Left ventricle myocardium superior (tissue), 1 donor: ENCODE measurements at places on chromosomes 2 and 18. TPM values are rescaled to one million over a fixed set of nuclear protein-coding genes. Genes with fewer than 3 reads are reported as not detected.

NYAP2 gene
- total RNA-seq = not detected

LINC00305 gene
- total RNA-seq = not detected

LDAH gene
- 5.4 TPM for total RNA-seq

TTR gene
- not detected for total RNA-seq

PKP4 gene
- total RNA-seq = 70.4 TPM

CHRND gene
- total RNA-seq = not detected

DNA sequence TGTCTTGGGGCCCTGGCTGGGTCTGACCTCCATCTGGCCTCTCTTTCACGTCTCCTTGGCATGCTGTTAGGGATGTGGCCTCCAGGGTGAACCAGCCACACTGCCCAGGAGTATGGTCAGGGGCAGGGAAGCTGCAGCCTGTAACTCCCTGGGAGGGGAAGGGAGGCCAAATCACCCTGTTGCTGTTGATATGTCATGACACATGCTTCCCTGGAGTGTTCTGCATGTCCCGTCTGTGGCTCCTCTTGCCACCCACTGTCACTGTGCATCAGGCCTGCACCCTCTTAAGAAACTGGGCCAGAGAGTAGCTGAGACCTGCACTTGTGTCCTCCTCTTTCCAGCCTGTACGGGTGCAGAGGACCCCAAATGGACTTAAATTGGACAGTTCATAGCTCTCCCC, 221.3 kb downstream of the FHOD3 start:
- peak; percentile 39 for DNase-seq

GRCh38 chr2:209383212-209383611, 40.6 kb upstream of the MAP2 start:
- DNase-seq = no peak

DNA sequence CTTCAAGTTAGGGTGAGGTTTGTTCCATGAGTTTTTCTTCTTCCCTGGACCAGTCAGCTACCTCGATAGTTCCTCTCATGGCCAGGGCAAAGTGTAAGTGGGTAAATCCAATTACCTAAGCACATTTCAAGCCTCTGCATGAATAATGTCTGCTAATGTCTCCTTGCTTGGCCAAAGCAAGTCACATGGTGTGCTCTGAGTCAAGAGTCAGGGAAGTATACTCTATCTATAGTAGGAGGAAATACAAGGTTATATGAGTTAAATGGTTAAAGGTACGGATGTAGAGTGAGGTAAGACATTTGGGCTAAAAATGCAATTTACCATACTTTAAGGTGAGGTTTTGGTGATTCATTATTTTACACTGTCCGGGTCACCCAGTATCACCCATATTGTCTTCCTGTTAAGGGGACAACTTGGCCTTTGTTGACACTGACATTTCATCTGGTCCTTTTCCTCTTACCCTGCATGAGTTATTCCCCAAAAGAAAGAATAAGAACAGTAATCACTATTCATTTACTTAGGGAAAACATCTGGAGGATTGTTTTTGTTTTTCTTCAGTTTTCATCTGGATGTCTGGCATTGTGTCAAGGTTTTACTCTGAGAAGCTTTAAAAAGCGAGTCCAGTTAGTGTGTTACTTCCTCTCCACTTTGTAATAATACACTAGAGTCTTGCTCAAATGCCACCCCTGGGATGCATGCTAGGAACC, 405.5 kb downstream of the RND3 start:
- no peak for DNase-seq

DNA sequence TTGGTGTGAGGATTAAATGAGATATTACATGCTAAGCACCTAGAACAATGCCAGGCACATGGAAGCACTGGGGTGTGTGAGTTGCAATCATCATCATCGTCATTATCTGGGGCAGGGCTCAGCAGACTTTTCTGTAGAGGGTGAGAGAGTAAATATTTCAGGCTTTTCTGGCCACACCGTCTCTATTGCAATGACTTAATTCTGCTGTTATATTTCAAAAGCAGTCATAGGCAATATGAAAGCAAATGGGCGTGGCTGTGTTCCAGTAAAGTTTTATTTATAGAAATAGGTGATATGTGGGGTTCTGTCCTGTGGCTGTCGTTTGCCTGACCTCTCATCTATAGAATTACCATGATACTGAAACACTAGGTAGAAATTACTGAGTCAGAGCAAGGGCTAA, 60.6 kb downstream of the IL1R2 start:
- no peak for DNase-seq

GRCh38 chr2:14673351-14673875, 40.9 kb downstream of the LRATD1 start:
- DNase-seq = no peak

GRCh38 chr2:223729781-223730180, 107.6 kb downstream of the AP1S3 start:
- DNase-seq = no peak

DNA sequence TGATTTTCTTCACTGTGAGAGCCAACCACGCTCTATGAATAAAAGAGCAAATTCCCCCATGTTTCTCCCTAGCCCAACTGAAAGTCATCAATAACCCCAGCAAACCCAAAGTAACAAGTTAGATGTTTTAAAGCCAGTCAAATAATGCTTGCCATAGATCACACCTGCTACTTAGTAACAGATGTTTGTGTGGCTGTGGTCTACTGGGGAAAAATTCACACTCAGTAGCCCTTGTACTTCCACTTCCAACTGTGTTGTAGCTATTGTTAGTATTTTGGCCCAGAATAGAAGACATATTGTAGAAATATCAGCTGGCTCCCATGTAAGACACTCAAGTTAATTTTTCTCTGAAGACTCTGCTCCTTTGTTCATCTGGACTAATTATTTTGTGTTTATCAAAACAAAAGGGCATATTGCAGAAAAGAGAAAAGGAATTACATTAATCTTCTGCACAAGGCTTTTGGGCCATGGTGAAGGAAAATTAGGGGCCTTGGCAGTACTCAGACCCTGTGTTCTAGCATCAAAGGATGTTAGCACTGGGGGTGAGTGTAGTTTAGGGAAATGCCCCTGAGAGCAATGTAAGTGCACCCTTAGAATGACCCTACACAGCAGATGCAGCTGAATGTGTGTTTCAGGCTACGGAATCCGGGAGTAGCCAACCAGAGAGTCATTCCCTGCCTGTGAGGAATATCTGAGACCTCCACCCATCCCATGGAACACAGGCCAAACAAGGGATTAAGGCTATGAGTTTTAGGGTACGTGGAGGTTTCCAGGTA, 521.9 kb downstream of the EPHA4 start:
- DNase-seq = no peak

DNA sequence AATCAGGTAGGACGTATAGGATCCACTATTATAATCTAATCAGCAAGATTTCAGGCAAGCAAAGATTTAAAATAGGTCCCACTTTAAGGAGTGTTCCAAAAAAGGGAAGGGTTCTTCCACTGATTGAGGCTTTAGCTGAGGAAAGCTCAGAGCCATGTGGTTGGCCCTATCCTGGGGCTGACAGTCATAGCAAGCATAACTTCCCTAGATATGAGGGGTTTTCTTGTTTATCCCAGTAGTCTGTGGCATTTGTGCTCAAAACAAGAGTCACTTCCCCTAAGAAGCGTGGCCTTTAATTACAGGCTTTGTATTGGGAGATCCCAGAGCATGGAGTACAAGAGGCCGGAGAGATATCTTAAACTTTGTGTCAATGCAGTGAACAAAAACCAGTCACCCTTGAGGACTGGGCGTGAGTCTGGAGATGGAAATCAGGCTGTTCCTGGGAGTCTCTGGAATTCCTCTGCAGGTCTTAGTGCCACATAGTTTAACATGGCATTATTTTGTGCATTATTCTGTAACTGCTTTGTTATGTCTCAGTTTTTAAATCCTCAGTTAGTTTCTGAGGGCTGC, 136.9 kb upstream of the FBXO11 start:
- DNase-seq = no peak

- DNase-seq = no peak
These were observed 102.2 kb downstream of the ALPK2 start for GRCh38 chr18:58526425-58527284.

DNA sequence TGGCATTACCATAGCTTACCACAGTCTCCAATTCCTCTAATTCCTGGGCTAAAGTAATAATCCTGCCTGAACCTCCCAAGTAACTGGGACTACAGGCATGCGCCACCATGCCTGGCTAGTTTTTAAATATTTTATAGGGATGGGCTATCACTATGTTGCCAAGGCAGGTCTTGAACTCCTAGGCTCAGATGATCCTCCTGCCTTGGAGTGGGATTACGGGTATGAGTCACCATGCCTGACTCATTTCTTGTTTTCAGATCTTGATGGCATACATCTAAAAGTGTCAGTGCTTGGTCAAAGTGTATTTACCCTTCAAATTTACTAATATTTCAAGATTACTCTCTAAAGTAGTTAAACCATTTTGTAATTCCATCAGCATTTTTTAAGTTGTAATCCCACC, 9.4 kb upstream of the SOCS6 start:
- no peak for DNase-seq

DNA sequence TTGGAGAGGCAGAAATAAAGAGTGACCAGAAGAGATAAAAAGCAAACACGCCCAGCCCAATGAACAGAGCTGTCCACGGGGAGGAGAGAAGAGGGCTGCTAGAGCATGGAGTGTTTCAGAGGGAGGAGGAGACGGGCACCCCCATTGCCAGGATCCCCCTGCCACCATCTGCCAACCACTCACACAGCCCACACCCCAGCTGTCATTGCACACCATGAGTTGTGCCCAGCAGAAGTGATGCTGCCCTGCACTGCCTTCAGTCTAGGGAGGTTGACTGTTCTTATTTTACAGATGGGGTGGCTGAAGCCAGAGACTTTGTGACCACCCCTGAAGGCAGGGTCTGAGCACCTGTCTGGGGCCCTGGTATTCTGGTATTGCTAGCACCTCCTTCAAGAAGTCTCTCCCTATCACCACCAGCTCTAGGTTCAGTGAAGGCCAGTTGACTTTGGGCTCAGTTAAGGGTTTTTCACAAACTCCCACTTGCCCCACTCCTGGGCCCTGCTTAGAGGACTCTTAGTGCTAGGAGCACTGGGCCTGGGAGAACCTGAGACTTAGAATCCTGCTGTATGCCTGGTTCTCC, 2.4 kb downstream of the FABP1 start:
- no peak for DNase-seq

DNA sequence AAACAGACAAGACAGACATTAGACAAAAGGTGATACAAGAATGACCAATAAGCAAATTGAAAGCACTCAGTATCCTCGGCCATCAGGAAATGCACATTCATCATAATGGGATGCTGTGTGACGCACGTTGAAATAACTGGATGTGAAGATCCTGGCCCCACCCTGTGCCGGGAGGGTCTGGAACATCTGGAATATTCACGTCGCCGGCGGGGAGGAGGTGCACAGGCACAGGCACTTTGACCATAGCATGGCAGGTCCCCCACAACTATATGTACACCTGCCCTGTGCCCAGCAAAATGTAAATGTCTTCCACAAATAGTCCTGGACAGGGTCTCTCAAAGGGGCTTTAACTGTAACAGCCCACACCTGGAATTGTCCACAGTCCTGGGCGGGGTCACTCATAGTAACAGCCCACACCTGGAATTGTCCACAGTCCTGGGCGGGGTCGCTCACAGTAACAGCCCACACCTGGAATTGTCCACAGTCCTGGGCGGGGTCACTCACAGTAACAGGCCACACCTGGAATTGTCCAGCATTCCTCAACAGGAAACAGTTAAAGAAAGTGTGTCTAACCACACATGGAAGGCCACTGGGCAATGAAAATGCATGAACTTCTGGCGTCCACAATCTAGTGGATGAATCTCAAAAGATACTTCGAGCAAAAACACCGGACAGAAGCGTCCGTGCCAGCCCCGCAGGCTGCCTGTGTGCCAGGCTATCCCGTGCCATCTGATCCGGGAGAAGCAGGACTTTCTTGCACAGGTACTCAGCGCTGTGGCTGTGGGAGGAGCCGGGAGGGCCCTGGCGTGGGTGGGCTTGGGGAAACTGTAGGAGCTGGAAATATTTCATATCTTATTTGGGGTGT, 113.4 kb downstream of the RTP5 start:
- no peak for DNase-seq

GRCh38 chr18:58813105-58813504, 51.6 kb upstream of the ZNF532 start:
- no peak for DNase-seq

DNA sequence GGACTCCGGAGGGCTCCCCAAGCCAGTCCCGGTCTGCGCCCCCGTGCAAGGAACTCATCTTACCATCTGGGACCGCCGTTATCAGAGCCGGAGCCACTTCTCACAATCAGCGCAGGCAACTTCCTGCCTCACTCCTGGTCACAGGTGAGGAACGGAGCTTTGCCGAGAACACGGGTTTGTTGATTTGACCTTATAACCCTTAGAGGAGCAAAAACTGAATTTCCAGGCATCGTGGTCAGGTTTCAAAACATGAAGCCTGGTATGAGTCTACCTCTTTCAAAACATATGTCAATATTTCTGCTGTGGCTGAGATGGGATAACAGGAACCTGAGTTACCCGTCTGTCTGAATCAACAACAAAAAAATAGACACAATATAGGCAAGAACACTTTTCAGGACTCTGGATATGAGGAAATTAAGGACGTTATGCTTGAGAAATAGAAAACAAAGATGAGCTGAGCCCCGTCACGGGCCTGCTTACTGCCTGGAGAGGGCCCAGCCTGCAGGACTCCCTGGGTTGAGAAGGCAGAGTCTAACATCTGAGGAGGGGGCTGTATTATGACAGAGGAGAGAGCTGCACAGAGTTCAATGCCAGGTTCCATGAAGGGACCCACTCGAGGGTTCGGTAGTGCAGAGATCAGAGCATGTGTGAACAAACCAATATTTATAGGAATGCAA, 148.7 kb downstream of the NDUFA10 start:
- no peak for DNase-seq

DNA sequence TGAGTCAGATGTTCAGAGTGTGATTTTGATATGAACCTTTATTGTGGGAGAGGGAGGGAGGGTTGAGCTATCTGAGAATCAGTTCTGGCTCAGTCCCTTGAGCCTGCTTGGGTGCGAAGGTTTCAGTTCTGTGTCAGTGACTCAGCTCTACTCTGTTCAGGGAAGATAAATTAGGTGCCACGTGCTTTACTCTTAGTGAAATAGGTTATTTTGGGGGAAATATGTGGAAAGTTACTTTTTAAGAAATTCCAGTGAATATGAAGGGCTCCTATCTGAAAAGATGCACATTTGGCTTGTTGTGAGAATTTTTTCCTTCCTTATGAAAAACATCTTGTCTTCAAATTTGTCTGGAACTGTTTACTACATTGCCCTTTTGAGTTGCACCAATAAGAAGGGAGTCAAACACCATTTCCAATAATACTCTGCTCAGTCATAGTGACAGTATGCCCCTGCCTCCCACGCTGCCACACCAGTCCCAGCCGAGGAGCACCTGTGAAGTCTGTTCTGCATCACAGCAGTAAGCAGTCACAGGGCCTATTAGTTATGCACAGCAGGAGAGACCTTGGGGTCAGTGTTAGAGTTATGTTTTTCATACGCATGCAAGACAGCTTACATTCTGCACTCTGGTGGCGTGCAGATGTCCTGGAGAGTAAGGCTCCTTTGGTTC, 32.8 kb upstream of the DNAH7 start:
- DNase-seq = no peak

- no peak for DNase-seq
These were observed 74.9 kb upstream of the ARL4C start for GRCh38 chr2:234571620-234572407.

DNA sequence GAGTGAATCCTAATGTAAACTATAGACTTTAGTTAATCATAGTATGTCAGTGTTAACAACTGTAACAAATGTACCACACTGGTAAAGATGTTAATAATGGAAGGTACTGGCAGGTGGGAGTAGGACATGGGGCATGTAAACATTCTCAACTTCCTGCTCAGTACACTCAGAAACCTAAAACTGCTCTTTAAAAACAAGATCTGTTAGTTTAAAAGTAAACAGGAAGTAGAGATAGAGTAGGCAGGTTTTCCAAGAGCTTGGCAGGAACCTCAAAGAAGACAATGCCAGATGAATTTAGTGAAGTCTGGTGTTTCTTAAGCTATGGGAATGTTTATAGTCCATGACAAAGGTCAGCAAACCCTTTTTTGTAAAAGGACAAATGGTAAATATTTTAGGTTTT, 46.6 kb downstream of the CCDC138 start:
- DNase-seq = no peak
